Progenitor cell of endocrine pancreas (in vitro differentiated cells): ENCODE measurements at places on chromosomes 4 and X.

GRCh38 chr4:24774452-24774851, 20.9 kb upstream of the SOD3 start:
- no peak overlapping the region for H3K27ac ChIP-seq
- no peak overlapping the region for H3K4me3 ChIP-seq
- no peak for DNase-seq
- H3K4me1 ChIP-seq: peaks cover 2% of the 10 kb centered on the region
- peaks cover 13% of the 10 kb centered on the region for H3K27me3 ChIP-seq

- H3K36me3 ChIP-seq: peaks cover 6% of the 10 kb centered on the region
- H3K27ac ChIP-seq: no peak overlapping the region
- no peak overlapping the region for H3K4me3 ChIP-seq
These were observed 43.9 kb downstream of the ZNF280C start for GRCh38 chrX:130224810-130225209.

DNA sequence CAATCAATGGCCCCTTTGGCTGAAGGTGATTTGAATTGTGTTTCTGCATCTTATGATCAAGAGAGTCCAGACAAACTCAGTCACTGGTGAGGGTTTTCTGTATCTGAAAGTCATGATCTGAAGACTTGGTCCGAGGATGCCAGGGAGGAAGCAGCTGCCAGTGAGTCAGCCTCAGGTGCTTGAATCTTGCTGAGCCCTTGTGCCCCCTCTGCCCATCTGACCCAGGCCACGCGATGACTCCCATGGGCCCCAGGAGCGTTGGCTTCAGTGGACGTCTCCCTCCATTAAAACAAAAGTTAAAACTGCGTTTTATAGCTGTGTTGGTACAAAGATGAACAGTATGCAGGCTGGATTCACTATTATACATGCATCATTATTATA, 62.0 kb downstream of the HTRA3 start:
- peaks cover 2% of the 10 kb centered on the region for H3K36me3 ChIP-seq
- H3K27ac ChIP-seq: no peak overlapping the region
- H3K4me3 ChIP-seq: no peak overlapping the region
- peaks cover 4% of the 10 kb centered on the region for H3K4me1 ChIP-seq

GRCh38 chr4:80103629-80104028, 30.6 kb upstream of the ANTXR2 start:
- H3K4me3 ChIP-seq: no peak overlapping the region
- H3K4me1 ChIP-seq: peaks cover 3% of the 10 kb centered on the region
- H3K27ac ChIP-seq: no peak overlapping the region

- H3K4me3 ChIP-seq: peak overlapping the region; percentile 87
- peak overlapping the region; percentile 99 for H3K27ac ChIP-seq
- peaks cover 18% of the 10 kb centered on the region for H3K4me1 ChIP-seq
- H3K36me3 ChIP-seq: peaks cover 4% of the 10 kb centered on the region
- no peak for DNase-seq
These were observed 590 bp upstream of the NAF1 start for GRCh38 chr4:163167333-163167626.
